ENCODE measurements at places on chromosomes 7 and 10.

DNA sequence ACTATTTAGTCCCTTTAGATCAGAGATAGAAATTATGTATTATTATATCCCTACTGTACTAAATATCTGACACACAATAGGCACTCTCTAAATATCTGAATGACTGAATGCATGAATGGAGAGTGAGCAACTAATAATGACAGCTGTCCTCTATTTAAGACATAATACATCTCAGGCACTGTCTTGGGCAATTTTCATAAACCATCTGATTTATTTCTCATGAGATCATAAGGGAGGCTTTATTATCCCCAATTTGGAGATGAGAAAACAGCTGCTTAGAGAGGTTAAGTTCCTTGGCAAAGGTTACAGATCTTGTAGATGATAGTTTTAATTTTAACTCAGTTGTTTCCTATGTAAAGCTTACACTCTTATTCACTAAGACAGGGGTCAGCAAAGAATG is 570.6 kb downstream of the GRM8 start:
- DNase-seq = no peak

- no peak for DNase-seq
Observed at GRCh38 chr7:113370910-113371309, 252.6 kb upstream of the SMIM30 start.

DNA sequence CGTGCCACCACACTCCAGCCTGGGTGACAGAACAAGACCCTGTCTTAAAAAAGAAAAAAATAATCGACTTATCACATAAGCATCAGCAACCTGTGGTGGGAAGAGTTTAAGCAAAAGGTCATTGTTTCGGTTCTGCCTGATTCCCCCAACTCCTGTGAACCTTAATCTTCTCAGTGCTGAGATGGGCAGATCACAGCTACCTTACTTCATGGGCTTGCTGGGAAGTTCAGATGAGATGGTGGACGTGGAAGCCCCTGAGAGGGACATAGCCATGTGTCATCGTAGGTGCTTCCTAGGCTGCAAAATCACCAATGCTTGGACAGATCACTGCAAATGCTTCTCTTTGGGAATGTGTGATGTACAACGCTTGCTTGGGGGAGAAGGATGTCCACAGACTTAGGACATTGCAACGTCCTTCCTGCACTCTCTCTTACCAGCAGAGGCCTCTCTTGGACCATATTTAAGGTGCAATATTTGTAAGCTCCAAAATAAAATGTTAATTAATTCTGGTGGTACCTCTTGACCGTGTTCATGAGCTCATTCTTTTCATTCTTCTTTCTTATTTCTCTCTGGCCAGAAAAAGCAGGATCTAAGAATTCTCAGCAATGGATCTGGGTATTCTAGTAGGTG is 8.6 kb downstream of the GJD4 start:
- DNase-seq = no peak

- no peak for DNase-seq
Observed at GRCh38 chr7:151794508-151795167, 82.3 kb downstream of the PRKAG2 start.

DNA sequence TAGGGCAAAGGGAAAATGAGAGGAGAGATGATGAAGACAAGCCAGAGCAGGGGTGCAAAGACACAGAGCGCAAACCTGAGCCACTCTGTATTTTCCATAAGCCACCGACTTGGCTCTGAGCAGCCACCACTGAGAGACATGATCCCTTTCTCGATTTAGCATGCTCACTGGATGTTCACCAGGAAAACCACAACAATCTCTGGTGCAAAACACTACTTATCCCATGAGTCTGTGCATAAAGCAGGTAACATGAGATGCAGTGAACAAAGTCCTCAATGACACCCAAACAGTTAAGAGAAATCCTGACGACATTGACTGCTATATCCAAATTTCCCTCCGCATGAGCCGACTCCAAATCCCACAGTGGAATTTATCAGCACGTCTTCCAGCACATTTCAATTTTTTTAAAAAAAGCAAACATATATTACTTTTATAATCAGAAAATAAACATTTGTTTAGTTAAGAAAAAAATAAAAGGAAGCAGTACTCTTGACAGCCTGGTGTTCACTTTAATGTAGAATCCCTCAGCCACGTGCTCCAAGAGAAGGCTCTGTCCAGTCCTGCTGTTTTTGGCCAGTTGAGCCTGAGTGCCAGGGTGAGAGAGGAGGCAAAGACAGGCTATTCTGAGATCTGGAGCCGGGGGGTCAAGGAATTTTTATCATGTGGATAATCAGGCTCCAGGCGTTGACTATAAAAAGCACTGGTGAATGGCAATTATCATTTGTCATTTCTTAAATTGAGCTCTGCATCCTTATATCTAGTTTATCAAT is 238.4 kb downstream of the KCNMA1 start:
- no peak for DNase-seq

- no peak for DNase-seq
Observed at GRCh38 chr7:20647908-20648776, 32.7 kb downstream of the ABCB5 start.

GRCh38 chr7:14666304-14666703 is 236.2 kb downstream of the DGKB start:
- no peak for DNase-seq

DNA sequence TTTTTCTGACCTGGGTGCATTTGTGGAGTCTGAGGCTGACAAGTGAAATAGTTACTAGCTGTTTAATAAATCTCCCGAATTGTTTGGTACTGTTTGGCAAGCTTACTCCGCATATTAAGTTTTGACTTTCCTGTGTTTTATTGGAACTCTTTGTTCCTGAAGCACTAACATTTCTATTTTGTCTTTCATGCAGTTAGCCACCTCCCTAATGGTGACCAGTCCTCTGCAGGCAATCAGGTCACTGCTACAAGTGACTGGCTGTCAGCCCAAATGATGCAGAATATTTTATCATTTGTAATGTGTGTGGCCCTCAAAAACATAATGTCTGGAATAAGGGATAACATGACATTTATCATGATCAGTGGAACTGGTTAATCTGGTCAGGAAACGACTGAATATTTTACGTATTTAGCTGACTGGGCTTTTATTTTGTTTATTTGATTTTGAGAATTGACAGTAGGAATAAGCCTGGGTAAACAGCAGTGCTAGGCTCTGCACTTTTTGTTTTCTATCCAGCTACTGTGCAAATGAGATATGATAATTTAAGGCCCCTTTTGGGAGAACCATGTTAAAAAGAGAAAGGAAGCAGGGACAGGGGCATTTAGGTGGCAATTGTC is 82.9 kb downstream of the ST7 start:
- no peak for DNase-seq

DNA sequence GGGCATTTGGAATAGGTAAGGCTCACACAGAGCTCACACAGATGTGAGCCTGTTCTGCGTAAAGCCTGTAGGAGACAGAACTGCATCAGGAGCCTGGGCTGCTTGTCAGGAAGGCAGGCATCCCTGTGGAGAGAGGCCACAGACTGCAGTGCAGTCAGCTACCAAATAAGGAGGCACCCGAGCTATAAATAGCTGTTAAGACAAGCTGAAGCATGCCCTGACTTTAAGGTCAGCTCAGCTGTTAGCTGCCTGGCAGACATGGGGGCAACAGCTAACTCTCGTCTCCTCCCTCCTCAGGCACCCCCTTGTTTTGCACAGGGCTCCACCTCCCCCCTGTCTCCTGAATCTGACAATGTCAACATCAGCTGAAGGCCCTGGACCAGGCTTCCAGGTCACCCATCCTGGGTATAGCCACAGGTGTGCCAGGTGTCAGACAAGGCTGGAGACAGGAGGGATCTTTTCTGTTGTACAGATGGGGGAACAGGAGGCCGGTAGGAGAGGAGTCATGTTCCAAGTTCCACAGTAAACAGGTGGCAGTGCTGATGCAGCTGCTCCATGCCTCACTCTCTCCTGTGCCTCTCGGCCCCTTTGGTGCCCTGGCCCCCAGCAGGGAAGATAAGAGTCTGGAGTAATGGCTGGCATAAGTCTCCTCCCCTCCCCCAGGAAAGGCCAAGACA is 27.6 kb upstream of the MKRN1 start:
- DNase-seq = no peak

DNA sequence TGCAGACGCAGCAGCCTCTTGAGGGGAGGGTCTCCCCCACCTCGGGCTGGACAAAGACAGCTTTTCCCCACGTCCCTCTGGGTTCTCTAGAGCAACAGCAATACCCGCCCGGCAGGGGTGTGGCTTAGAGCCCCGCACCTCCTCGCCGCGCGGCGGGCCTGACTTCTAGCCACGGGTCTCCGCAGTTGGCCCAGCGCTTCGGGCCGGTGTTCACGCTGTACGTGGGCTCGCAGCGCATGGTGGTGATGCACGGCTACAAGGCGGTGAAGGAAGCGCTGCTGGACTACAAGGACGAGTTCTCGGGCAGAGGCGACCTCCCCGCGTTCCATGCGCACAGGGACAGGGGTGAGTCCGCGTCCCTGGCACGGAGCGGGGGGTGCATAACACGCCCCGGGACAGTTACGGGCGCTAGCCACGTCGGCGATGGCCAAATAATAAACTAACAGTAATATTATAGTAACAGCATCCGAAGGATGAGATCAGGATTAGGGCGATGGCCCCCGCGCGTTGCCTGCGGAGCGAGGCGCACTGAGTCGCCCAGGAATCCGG is 1.2 kb downstream of the CYP2E1 start:
- DNase-seq = no peak

GRCh38 chr10:126126023-126126422 is 229.7 kb downstream of the FANK1 start:
- no peak for DNase-seq

GRCh38 chr7:27586825-27587224 is 75.9 kb downstream of the HIBADH start:
- no peak for DNase-seq

- no peak for DNase-seq
Observed at GRCh38 chr7:158389514-158390425, 197.9 kb downstream of the PTPRN2 start.

DNA sequence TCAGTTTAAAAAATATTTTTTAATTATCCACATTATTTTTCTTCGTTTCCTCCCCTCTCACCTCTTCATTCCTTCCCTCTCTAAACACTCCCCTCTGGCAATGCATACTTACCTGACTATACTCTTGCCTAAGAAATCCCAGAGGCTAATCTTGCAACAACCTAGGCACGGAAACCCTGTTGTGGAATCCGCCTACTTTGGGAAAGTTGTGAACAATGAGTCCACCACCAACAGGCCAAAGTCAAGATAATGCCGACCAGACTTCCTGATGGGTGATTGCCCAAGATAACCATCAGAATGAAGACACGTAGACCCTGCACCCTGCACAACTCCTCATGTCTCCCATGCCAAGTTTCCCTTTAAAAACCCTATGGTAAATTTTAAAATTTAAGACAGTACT is 521.5 kb downstream of the KIF20B start:
- DNase-seq = no peak

GRCh38 chr7:2120251-2120660 is 112.5 kb downstream of the MAD1L1 start:
- DNase-seq = peak; percentile 62

GRCh38 chr7:107937531-107937930 is 46.5 kb downstream of the DLD start:
- DNase-seq = no peak

GRCh38 chr10:4101918-4102654 is 317.1 kb upstream of the KLF6 start:
- no peak for DNase-seq

GRCh38 chr7:101237206-101238067 is at the start of gene CLDN15:
Gene CLDN15 (minus strand): TSS chr7:101237802. CDS start chr7:101237581, 221 bp downstream.
- DNase-seq = no peak

DNA sequence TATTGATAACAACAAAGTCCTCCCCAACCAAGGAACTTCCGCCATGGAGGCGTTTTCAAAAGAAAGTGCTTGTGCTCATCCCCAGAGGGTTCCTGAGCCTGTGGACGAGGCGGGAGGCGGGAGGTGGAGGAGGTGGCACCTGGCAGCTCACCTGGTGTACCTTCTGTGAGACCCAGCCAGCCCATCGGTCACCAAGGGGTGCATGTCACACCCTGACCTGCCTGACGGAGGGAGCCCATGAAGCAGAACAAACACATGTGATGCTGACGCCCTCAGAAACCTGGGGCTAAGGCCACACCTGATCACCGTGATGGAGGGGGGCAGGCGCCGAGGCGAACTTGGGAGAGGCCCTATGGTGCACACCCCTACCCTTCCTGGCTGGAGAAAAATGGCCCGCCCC is 458.8 kb downstream of the DNAJB6 start:
- no peak for DNase-seq

DNA sequence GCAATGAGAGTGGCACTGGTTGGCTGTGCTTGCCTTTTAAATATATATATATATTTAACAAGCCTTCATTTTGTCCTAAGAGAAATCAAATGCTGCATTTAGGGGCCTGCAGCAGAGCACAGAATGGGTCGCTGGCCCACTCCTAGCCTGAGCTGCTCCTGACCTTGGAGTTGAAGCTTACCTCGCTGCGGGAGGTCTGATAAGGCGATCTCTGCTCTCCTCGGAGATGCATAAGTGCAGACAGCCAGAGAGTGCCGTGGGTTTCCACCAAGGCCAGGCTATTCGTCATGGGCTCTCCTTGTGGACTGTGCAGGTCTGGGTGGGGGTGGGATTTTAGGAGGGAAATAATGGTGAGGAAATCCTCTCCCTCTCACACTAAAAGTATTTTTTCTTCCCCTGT is 99.5 kb upstream of the IKZF1 start:
- DNase-seq = peak; percentile 28

- no peak for DNase-seq
Observed at GRCh38 chr7:68492359-68492690, 1106.0 kb upstream of the AUTS2 start.

DNA sequence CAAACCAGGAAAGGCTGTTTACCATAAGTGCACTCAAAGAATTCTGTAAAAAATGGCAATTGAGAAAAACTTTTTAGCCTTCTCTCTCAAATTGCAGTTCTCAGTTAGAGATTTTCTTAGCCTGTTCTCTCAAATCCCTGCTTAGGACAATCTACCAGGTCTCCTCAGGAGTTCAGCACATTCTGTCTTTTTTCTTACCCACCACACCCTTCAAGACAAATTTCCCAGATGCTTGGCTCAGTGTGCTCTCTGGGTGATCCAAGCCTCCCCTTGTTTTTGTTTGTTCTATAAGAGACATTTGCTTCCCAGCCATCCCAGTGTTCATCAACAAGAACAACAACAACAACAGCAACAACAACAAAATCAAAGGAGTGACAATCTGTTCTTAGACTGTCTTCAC is 87.3 kb downstream of the MACC1 start:
- DNase-seq = no peak

DNA sequence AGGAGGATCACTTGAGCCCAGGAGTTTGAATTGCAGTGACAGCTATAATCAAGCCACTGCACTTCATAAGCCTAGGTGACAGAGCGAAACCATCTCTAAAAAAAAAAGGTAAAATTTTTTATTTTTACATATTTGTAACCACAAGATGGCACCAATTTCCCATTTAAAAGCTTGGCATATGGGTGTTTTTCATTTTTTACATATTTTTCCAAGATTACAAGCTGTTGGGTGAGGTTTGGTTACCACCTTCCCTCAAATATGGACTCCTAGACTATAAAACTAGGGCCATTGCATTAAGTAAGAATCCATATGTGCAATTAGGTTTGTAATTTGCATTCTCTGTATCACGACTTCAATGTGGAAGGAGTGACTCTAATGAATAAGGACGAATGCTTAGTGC is 129.3 kb upstream of the ACBD5 start:
- DNase-seq = no peak

GRCh38 chr10:131759347-131759746 is 141.5 kb upstream of the PPP2R2D start:
- no peak for DNase-seq
